GM13976 (cell line): ENCODE measurements at places on chromosomes 2 and 18.

DNA sequence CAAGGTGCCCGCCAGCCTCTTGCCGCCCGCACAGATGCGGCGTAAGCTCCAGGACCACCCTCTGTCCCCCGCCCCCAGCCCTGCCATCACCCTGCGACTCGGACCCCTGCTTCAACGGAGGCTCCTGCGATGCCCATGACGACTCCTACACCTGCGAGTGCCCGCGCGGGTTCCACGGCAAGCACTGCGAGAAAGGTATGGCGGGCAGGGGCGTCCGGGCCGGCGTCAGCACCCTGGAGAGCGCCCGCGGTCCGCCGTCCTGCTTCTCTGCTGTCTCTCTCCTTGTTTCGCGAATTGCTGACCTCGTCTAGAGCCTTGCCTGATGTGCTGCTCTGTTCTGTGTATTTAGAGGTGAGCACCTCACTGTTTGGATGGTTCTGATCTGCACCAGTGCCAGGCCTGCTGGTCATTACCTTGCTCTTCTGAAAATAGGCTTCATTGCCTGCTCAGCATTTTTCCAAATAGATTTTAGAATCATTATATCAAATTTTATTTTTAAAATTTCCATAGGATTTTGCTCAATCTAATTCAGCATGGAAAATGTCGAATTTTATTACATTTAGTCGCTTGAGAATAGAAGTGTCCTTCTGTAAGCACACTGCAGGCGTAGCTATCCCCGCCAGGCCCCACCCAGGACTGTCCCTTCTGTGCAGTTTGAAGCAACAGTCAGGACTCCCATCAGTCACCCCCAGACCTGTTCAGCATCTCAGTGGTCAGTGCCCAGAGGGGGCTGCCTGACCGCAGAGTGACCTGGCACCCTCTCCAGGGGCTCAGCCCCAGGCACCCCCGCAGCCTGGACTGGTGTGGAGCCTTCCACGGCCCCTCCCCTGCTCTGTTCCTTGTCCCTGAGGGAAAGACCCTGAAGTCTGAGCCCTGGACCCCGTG, 51.6 kb downstream of the SNED1 start:
- no peak for DNase-seq

- DNase-seq = no peak
These were observed 40.7 kb downstream of the PCARE start for GRCh38 chr2:29033656-29034055.

DNA sequence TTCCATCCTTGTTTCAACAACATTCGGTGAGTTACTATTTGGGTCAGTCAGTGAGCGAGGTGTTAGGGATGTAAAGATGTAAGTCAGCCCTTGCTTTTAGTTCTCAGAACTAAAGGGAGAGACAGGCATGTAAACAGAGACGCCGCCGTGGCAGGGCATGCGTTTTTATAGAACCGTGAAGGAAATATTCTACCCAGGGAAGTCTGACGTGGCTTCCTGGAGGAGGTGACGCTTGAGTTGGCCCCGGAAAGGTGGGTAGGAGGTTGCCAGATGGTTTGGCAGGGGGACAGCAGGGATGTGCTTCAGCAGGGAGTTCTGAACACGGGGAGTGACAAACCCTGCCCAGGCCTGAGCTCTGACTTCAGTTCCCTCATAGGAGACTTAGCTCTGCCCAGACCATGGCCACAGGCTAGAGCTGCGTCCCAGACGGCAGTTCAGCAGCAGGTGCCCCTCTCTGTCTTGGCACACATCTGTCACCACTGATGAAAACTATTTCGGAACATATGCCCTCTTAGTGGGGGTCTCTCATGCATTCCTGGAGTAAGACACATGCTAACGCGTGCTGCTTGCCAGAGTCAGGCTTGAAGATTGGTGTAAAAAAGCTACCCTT, 23.4 kb upstream of the RPL31 start:
- no peak for DNase-seq

DNA sequence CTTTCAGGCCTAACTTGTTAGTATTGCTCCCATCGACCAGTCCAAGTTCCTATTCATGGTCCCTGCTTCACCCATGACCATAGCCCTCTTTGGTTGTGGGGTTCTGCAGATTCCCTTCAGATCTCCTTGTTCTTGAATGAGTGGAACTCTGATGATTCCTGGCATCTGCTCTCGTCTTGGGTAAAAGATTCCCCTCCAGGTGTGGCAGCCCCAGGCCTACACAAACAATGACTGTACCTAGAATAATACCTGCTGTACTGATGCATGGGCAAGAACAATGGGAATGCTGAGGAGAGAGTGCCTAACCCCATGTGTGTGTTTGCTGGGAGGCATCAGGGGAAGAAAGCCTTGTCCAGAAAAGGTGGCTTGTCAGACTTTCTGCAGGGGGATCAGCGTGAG, 39.2 kb upstream of the MRPL19 start:
- no peak for DNase-seq

DNA sequence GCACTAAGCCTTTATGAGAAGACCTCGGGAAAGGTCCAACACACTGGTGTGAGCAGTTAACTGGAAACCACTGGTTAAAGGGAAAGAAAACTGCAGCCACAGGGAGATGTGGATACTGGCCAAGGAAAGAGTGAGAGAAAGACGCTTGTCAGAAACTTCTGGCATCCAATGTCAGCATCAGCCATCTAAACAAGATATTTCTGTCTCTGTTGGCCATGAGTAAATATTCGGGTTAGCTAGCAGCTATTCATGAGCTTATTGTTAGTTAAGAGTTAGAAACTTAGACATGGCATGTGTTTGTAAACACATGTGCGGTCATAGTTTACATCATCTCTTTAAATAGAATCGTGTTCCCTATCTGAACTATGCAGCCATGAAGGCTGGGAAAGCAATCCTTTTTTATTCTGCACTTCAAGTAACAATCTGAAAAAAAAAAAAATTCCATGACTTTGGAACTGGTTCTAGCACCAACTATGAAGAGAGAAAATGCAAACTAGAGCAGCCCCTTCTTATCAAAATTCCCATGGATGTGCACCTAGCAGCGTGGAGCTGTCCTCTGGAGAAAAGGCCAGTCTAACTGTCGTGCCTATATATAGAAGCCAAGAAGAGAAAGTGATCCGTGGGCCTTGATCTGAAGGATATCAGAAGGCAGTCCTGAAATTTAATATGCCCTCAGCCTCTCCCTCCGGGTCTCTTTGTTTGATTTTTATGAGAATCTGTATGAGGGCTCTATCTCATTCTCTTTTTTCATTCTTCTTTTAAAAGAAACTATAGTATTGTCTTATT, 84.0 kb upstream of the RFX8 start:
- no peak for DNase-seq

DNA sequence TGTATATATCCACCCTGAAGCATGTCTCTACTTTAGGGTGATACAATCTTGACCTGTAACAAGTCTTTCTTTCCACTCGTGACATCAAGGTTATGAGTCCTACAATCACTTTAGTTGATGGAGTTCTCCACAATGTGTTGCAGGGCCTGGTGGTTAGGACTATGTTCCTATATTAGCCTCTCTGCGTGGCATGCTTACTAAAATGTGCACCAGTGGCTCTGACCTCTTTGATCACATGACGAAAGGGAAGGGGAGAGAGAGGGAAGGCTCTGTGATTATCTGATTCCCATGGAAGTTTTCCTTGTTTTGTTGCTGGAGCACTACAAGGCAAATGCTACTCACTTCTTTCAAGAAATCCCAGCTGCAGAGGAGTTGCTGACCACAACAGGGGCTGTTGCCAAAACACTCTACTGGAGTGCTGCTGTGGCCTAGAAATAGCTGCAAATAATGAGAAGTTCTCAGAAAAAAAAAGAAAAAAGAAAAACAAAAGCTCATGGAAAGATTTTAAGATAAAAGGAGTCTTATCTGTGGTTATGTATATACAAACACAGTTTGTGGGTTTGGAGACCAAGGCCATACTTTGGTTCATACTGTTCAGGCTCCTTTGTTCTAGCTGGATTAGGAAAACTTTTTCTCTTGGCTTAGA, 272.8 kb upstream of the MMADHC start:
- no peak for DNase-seq

DNA sequence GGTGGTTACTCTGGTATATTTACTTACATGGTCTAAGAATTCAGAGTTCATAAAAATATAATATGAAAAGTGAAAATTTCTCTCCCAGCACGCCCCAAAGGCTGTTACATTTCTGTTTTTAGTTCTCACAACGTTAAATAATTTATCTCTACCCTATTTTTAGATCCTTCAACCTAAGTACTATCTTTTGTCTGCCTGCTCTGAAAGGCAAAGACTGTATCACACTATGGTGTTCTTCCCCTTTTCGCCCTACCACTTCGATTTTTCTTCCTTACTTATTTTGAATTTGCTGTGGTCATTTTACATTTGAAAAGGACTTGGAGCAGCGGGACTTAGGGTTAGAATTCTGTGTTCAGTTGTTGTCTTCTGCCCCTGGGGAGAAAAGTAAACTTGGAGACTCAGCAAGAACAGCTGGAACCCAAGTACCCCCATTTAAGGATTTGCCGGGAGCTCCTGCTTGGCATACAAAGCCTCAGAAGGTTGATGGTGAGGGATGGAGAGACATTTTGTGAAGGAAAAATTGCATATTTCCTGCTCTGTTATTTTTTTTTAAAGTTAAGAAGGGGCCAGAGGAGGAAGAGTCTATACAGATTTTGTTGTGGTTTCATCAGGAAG, 19.0 kb downstream of the ADAM23 start:
- no peak for DNase-seq

- no peak for DNase-seq
These were observed 287.0 kb upstream of the CCDC68 start for GRCh38 chr18:55246278-55246677.
